ENCODE measurements at places on chromosomes 5 and 9.

GRCh38 chr9:90991953-90992352 lies 190.3 kb downstream of the SYK start:
- peaks cover 40% of the 10 kb centered on the region for H3K27me3 ChIP-seq
- no peak overlapping the region for H3K27ac ChIP-seq
- no peak for DNase-seq
- no peaks in the 10 kb centered on the region for H3K4me1 ChIP-seq
- no peak overlapping the region for H3K4me3 ChIP-seq

- no peak overlapping the region for H3K27ac ChIP-seq
- H3K36me3 ChIP-seq: peaks cover 8% of the 10 kb centered on the region
- H3K4me3 ChIP-seq: no peak overlapping the region
- H3K4me1 ChIP-seq: no peaks in the 10 kb centered on the region
- no peak for DNase-seq
- peaks cover 47% of the 10 kb centered on the region for H3K27me3 ChIP-seq
These were observed 23.4 kb upstream of the GALNT10 start for GRCh38 chr5:154166901-154167791.

DNA sequence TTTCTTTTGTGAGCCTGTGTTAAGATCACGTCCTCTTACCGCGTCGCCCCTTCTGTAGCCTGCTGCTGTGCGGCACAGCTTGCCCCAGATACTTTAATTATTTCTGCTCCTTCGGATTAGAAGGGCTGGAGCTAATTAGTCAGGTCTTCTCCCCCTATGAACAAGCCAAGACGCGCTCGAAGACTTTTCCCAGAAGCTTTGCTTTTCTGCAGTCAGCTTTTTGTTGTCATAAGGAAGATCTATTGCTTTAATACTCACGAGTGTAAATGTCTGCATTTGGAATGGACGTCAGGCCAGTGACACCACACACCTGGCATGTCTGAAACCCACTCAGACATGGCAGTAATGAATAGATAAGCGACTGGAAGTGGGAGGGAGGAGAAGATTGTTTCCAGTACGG lies 37.0 kb downstream of the PRUNE2 start:
- H3K36me3 ChIP-seq: no peaks in the 10 kb centered on the region
- H3K27me3 ChIP-seq: peaks cover 35% of the 10 kb centered on the region
- H3K27ac ChIP-seq: no peak overlapping the region

DNA sequence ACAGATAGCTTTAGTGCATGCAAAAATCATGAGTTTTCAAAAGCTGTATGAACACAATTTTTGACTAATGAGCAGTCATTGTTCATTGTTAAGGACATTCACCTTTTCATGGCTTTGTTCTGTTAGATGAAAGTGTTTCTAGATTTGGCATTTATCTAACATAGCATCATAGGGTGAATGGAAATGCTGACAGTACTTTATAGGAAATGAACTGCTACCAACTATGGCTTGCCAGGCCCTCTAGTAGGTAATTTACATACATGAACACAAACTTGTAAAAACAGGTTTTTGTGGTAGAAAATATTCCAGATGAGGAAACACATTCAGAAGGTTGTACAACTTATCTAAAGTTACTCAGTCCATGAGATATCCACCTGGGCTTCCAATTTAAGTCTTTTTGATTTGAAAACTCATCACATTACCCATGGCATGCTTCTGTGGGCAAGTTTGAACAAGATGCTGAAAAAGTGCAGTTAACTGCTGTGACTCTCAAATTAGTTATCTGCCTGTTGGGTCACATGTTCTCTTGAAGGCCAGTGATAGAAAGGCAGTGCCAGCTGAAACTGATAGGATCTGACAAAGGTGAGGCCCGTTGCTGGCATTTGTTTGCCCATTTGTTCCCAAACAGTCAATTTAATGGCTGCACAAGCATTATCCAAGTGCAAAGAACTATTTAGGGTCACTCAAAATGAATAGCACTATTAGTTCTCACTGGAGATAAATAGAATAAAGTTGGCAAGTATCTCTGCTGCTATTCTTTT lies 399.1 kb downstream of the MAN2A1 start:
- H3K4me1 ChIP-seq: no peaks in the 10 kb centered on the region
- no peaks in the 10 kb centered on the region for H3K27me3 ChIP-seq
- no peak overlapping the region for H3K27ac ChIP-seq

- H3K4me1 ChIP-seq: peaks cover 14% of the 10 kb centered on the region
- no peaks in the 10 kb centered on the region for H3K27me3 ChIP-seq
- H3K27ac ChIP-seq: no peak overlapping the region
- no peak for DNase-seq
- no peak overlapping the region for H3K4me3 ChIP-seq
These were observed 178.8 kb downstream of the GAPVD1 start for GRCh38 chr9:125440411-125440810.

DNA sequence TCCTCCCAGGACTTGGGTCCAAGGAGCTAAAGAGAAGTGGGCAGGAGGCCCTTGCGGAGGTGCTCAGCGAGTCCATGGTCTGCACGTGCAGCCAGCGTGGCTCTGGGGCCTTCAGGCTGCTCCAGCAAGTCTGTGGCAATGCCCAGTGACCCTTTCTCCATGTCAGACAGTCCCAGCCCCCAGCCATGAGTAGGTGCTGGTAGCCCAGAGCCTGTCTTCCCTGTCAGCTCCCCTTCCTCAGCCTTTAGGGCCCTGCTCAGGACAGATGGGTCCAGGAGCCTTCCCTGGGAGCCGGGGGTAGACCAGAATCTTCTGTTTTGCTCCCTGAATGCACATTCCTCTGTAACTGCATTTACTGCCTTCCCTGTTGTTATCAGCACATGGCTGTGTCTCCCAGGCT lies 147.2 kb upstream of the IRX2 start:
- DNase-seq: no peak
- no peaks in the 10 kb centered on the region for H3K27me3 ChIP-seq
- H3K27ac ChIP-seq: no peak overlapping the region
- no peaks in the 10 kb centered on the region for H3K36me3 ChIP-seq

DNA sequence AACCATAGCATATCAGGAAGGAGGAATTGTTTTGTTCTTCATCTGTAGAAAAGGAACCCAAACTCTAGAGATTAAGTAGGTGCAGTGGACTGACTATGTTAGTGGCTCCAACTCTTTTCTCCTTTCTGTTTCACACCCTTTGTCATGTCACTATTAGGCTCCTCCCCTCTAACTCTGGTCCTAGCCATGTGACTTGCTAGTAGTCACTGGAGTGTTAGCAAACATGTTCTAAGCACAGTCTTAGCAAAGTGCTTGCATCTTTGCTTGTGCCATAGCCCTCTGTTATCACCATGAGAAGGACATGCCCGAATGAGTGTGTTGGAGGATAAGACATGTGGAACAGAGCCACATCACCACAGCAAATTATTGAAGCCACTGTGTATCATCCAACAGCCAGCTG lies 55.4 kb upstream of the PPP3R2 start:
- no peak for DNase-seq
- H3K36me3 ChIP-seq: no peaks in the 10 kb centered on the region
- H3K27me3 ChIP-seq: peaks cover 5% of the 10 kb centered on the region
- no peak overlapping the region for H3K27ac ChIP-seq
- H3K4me3 ChIP-seq: no peak overlapping the region
- no peaks in the 10 kb centered on the region for H3K4me1 ChIP-seq

Measured in naive B cell (primary cell).